ENCODE measurements at places on chromosomes 1 and 21.

GRCh38 chr21:26057477-26058170 is 112.9 kb downstream of the APP start:
- no peak for DNase-seq

- no peak for DNase-seq
Measured at GRCh38 chr1:68600049-68600661, 103.3 kb upstream of the DEPDC1 start.

DNA sequence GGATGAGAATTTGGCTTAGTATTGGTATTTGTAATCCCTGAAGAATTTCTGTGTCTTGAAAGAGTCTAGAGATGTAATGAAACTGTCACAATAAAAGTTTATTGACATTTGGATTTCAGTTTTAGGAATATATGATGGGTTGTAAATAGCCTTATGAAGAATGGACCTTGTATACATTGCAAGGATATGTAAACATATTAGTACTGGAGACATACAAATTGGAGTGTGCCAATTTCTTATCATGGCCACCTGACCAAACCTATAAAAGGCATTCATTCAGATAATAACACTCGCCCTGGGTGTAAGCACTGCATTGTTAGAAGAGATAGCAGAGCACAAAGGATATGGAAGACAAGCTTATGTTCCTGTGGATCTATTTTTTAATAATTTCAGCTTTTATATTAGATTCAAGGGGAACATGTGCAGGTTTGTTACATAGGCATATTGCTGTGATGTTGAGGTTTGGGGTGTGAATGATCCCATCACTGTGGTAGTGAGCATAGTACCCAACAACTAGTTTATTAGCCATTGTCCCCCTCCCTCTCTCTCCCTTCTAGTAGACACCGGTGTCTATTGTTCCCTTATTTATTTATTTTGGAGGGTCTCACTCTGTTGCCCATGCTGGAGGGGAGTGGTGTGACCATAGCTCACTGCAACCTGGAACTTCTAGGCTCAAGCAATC is 8.6 kb downstream of the S1PR1 start:
- DNase-seq, result no peak

- DNase-seq, result no peak
Measured at GRCh38 chr1:227390525-227390924, 72.2 kb upstream of the CDC42BPA start.

GRCh38 chr1:158509471-158510156 is 37.6 kb downstream of the OR10R2 start:
- no peak for DNase-seq

GRCh38 chr1:62539028-62539447 is 58.3 kb upstream of the ANGPTL3 start:
- no peak for DNase-seq

DNA sequence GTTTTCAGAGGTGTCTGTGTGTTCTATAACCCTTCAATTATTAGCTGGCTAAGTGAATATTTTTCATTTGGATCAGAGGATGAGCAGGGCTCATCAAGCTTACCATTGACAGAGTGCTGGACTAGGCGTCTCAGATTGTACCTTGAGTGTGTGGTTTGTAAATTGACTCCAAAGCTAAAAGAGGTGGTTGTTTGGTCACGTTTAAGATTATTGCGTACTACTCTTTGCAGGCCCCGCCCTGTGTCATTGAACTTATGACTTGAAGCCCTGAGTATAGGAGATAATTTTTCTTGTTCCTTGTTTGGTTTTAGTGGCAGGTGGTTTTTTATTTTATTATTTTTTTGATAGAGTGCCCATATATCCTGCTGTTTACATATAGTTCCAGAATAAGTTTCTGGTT is 17.7 kb downstream of the MRPS6 start:
- no peak for DNase-seq

GRCh38 chr1:44862829-44863401 is 19.9 kb upstream of the PTCH2 start:
- DNase-seq, result no peak

Measured in stimulated activated CD8-positive, alpha-beta memory T cell treated with anti-CD3 and anti-CD28 coated beads, Interleukin-2, amount 100 ng/mL, for 48 hours (primary cell).